ENCODE measurements at places on chromosomes 16 and 17.

- no peak for DNase-seq
Observed at GRCh38 chr17:3983606-3984484, 19.6 kb upstream of the ATP2A3 start.

- no peak for DNase-seq
Observed at GRCh38 chr17:29129731-29130130, 50.5 kb downstream of the MYO18A start.

DNA sequence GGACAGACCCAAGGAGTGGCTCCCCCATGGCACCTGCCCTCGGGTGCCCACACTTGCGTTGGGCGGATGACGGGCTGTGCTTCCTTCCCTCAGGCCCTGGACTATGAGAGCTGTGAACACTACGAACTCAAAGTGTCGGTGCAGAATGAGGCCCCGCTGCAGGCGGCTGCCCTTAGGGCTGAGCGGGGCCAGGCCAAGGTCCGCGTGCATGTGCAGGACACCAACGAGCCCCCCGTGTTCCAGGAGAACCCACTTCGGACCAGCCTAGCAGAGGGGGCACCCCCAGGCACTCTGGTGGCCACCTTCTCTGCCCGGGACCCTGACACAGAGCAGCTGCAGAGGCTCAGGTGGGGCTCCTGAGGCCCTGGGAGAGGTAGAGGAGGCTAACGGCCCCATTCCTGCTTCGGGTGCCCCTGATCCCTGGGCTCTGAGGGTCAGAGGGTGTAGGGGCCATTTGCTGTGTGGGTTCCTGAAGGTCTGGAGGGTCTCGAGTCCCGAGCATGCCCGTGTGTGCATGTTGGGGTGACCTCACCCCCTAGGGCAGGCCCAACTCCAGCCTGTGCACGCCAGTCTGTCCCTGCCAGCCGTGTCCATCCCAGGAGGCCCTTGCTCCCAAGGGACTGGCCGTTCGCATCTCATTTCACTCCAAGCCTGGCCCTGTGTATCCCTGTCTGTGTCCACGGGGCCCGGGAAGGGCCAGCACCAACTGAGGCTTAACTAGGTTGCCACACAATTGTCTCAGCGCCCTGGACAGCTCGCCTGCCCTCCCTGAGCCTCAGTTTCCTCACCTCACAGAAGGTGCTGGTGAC, 10.0 kb downstream of the SLC22A31 start:
- no peak for DNase-seq

GRCh38 chr16:20410121-20410723, 888 bp downstream of the ACSM5 start:
- DNase-seq, result no peak

DNA sequence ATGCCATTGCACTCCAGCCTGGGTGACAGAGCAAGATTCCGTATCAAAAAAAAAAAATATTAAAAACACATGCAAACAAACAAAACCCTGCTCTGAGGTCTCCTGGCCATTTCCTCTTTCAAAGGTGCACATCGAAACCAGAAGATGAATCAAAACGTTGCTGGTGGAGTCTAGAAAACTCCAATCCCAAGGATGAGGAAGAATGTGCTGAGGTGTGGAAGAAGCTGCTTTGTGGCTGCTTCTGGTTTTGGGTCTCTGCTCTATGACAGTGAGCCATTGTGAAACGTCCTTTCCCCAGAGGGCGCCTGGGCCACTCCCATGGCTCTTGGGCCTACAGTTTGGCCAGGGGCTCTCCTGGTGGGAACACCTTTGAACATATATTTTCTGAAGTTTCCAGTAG, 112.6 kb downstream of the IRF8 start:
- no peak for DNase-seq

GRCh38 chr17:50144845-50145531, 5.5 kb downstream of the PPP1R9B start:
- no peak for DNase-seq

DNA sequence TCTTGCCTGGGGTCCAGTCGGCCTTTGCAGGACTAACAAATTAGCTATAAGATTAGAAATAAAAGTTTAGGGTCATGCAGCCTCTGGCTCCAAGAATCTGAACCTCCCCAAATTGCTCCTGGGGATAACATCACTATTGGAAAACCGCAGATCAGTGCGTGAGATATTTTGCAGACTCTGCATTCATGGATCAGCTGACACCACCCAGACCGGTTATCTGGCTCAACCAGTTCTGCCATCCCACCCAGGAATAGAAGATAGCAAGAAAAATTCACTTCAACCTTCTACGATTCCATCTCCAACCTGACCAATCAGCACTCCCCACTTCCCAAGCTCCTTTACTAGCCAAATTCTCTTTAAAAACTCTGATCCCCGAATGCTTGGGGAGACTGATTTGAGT, 4.3 kb upstream of the PGS1 start:
- peak; percentile 45 for DNase-seq

- DNase-seq, result peak; percentile 42
Observed at GRCh38 chr17:33142705-33143299, 150.3 kb downstream of the ASIC2 start.

GRCh38 chr16:56872863-56873391, 7.9 kb downstream of the SLC12A3 start:
- DNase-seq, result no peak

All from HT-29 (cell line).